ENCODE measurements at places on chromosomes 6 and 20.

- DNase-seq, result no peak
Measured at GRCh38 chr20:50224531-50225255, 34.1 kb downstream of the CEBPB start.

DNA sequence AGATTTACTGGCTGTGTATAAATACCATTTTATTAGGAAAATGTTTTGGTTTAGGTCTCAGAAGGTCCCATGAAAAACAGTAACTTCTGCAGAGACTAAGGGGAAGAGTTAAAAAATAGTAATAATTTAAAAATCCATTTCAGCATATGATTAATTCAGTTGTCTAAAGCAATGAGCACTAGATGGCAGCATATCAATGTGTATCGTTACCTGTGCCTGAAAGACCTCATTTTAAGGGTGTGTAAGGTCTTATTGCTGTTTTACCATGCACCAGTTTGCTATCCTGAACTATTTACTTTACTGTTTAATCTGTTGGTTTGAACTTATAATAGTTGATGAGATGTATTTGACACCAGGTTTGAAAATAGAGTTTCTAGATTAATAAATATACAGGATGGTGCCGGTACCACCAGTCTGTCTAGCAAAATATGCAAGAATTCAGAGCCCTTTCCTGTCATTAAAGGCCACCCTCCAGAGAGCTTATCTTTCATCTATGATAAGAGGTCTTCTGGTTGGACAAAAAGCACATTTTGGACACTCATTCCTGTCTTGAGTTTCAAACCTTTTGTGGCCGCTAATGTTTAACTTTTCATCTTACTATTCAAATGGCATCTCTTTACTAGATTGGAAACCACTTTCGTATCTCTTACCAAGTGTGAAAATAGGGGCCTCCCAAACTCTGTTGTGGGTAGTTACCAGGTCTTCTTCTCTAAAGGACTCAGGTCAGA, 8.9 kb upstream of the AHI1 start:
- DNase-seq, result peak; percentile 3

- no peak for DNase-seq
Measured at GRCh38 chr20:25222461-25223178, 25.3 kb upstream of the PYGB start.

- DNase-seq, result no peak
Measured at GRCh38 chr6:82144007-82144851, 103.3 kb downstream of the IBTK start.

GRCh38 chr20:15201602-15202001, 864.2 kb upstream of the FLRT3 start:
- no peak for DNase-seq

DNA sequence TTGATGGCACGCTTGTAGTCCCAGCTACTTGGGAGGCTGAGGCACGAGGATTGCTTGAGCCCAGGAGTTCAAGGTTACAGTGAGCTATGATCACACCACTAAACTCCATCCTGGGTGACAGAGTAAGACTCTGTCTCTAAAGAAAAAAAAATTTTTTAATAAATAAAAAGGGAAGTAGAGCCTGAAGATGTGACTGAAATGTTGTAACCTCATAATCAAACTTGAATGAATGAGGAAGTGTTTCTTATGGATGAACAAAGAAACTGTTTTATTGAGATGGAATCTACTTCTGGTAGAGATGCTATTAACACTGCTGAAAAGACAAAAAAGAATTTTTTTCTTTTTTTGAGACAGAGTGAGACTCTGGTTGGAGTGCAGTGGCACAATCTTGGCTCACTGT, 6.7 kb downstream of the MAK start:
- DNase-seq, result no peak

DNA sequence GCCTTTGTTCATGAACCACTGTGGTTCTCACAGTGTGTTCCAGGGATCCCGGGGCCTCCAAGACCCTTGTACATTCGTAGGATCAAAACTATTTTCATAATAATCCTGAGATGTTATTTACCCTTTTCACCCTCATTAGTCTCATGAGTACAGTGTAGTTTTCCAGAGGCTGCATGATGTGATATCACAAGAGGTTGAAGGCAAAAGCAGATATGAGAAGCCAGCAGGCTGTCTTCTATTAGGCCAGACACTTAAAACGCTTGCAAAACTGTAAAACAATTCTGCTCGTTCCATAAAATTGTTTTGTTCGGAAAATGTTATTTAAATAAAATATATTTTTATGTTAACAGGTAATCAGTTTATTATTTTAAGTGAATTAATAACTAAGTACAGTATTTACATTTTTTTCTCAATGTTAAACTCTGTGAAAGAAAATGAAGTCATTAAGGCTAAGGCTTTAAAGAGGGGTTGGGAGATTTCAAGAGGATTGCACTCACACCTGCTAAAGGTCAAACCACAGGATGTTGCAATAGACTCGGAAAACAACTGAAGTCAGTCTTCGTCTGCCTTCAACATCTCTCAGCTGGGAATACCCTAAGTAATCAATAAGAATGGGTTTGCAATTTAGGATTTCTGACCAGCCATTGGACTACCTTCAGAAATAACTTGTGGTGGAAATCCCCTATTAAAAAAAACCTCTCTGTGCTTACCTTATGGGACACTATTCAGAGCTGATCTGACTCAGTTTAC, 474.2 kb downstream of the KIF16B start:
- no peak for DNase-seq

GRCh38 chr6:91711518-91711917, 1124.6 kb upstream of the MAP3K7 start:
- no peak for DNase-seq

GRCh38 chr6:84213217-84213616, 14.2 kb downstream of the CEP162 start:
- no peak for DNase-seq

GRCh38 chr20:33267701-33268100, 15.3 kb upstream of the BPIFB1 start:
- DNase-seq, result no peak

GRCh38 chr20:42027746-42028268, 409.6 kb upstream of the CHD6 start:
- DNase-seq, result peak; percentile 44
